ENCODE measurements at places on chromosomes 7 and 10.

DNA sequence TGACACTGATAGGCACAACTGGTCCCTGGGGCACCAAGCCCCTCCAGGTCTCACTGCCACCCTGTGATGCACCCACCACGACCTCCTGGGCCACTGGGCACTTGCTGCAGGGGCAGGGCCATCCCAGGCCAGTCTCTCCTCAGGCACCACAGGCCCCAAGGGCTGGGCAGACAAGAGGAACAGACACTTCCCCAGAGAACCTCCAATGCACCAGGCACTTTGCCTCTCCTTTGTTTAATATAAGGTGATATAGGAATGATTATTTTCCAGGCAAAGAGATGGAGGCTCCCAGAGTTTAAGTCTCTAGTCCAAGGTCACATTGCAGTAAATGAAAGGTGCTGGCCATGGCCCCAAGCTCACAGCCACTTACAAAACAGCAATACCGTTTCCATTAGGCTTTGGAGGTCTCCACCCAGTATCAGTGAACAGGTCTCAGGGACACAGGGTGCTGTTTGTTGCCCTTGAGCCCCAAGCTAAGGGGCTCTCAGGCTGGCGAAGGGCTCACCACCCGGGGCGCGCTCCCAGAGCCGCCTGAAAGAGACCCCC is 4.5 kb downstream of the DEPP1 start:
- no peak for DNase-seq

GRCh38 chr7:151008511-151009323 is 15.6 kb downstream of the ATG9B start:
- peak; percentile 84 for DNase-seq

GRCh38 chr7:156014201-156014600 is 201.9 kb upstream of the SHH start:
- no peak for DNase-seq

DNA sequence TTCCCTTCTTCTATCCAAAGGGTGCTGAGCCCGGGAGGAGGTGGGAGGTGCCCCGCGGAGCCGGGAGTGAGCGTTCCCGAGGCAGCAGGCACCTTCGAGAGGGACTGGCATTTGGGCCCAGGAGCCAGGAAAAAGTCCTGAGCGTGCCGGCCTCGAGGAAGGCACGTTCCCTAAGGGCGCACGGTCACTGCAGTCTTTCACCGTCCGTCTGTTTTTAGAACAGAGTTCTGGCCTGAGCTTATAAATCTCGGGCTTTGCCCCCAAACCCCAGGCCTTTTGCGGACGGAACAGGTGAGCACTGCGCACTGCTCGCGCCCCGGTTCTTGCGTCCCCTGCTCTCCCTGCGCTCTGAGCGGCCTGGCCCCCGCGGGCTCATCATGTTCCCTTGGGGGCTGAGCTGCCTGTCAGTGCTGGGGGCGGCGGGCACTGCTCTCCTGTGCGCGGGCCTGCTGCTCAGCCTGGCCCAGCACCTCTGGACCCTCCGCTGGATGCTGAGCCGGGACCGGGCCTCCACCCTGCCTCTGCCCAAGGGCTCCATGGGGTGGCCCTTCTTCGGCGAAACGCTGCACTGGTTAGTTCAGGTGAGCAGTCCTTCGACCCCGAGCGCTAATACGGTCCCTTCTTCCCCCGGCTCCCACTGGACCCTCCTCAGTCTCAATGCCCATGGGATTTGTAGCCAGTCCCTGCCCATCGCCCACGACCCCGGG is 442 bp downstream of the CYP26C1 start:
- no peak for DNase-seq

DNA sequence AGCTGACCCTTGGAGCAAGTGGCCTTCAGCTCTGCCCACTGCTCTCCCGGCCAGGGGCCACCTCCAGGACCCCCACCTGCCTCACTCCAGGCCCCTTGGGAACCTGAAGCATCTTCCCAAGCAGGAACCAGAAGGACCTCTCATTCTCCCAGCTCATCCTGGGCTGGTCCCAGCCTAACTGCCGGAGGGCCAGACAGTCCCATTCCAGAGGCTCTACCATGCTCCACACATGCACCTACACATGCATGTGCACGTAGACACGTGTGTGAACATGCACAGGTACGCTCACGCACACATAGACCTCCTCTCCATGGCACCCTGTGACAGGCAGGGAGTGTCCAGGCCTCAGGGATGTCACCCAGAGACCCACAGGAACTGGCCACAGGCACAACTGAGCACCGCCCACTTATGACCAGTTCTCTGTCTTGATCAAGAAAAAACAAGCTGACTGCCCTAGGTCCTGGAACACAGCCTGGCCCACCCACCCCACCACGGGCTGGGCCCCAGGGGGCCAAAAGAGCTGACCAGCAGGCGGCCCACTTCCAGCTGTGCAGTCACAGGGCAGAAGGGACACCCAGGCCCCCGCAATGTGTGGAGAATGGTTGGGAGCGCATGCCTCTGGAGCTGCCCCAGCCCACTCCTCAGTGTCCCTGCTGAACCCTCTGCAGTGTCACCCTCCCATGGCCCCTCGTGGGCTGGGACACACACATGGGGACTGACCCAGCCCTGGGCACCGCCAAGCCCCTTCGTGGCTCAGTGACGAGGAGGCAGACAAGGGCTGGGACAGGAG is 43.4 kb downstream of the CAMK2B start:
- DNase-seq, result no peak

DNA sequence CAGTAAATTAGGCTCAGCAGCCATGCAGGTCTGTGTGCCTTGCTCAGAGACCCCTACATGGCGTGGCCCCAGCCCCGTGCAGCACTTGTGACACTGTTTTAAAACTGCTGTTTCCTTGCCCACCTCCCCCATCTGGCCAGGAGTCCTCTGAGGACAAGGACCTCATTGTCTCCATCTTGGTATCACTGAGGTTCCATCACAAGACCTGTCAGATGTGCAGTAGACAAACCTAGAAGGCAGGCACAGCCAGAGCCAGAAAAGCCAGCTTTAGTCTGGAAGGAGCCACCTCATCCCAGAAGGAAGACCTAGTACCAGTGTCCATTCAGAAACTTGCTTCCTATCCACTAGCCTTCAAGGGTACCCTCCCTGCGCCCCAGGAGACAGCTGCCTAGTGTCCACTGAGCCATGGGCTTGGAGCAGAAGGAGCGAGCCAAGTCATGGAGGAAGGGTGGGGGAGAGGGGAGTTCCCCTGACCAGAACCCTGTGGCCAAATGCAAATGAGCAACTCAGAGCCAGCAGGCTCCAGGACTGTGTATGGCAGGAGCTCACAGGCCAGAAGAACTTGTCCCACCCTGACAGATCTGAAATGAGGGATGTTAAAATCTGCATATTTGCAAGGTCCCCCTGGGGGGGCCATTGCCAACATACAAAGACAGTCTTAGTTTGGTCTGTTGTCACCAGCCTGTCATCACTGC is 176.1 kb downstream of the SH3PXD2A start:
- DNase-seq, result no peak

All from activated CD8-positive, alpha-beta memory T cell treated with anti-CD3 and anti-CD28 coated beads for 48 hours (primary cell).